Stimulated activated CD4-positive, alpha-beta T cell treated with anti-CD3 and anti-CD28 coated beads, TNF-alpha, amount 100 ng/mL, for 1 hour (primary cell): ENCODE measurements at places on chromosomes 3 and 15.

DNA sequence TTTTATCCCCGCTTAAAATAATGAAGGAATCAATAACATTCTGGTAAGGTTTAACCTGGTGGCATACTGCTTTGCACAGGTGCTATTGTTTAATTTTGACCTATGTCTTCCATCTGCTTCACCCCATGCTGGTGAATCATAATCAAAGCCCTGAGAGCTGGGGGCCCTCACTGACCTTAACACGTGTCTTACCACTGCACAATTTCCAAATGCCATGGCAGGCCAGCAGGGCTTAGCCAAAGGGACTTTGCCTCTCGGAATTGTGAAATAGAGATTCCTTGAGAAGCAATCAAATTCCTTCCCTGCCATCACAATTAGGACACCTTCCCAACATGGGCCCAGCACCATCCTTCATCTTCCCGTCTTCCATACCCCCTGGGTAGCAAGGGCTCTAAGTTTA is 242.6 kb upstream of the THBS1 start:
- no peak for DNase-seq

GRCh38 chr3:13543253-13543652 is 5.7 kb upstream of the FBLN2 start:
- DNase-seq: no peak

DNA sequence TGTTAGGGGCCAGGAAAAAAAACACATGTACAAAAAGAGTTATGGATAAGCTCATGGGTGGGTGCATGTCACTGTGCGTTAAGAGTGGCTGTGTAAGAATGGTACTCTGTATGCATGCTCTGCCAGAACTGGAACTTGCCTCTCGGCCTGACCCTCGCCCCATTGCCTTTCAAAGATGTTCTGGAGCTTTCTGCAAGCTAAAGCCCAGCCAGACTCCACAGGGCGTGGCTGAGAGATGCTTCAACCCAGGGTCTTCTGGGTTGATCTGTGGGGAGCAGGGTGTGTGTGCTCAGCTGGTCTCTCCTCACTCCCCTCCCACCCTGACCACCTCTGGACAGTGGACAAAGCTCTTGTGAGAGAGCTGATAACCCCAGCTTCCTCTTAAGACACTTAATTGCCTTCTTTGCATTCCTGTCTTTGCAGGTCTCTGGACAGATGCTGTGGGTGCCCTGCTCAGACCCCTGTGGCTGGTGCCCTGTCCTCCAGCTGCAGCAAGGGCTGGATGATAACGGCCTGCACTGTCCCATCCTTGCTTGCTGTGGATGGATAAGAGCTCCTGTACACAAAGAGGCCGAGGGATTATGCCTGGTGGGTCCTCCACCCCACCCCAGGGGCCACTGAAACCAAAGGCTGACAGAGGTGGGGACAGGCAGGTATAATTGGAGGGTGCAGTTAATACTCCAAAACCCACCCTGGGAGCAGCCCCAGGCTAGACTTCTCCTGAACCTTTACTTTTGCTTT is 28.7 kb downstream of the ALDH1L1 start:
- DNase-seq: no peak

GRCh38 chr3:139491966-139492365 is 15.7 kb upstream of the RBP2 start:
- DNase-seq: no peak

DNA sequence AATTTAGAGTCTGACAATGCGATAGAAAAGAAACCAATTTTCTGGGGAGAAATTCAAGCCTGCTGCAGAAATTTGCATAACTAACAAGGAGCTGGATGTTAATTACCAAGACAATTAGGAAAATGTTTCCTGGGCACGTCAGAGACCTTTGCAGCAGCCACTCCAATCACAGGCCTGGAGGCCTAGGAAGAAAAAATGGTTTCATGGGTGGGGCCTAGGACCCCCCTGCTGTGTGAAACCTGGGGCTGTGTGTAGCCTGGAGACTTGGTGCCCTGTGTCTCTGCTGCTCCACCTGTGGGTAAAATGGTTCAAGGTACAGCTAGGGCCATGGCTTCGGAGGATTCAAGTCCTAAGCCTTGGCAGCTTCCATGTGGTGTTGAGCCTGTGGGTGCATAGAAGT is 837.9 kb downstream of the OTOL1 start:
- no peak for DNase-seq

GRCh38 chr3:58004973-58005372 is 3.2 kb upstream of the FLNB start:
- no peak for DNase-seq
